ENCODE measurements at places on chromosomes 16 and 17. TPM values are rescaled to one million over a fixed set of nuclear protein-coding genes. Genes with fewer than 3 reads are reported as not detected.
A peak's percentile ranks its signal among the peaks of the same experiment; 100 is the strongest.

DNA sequence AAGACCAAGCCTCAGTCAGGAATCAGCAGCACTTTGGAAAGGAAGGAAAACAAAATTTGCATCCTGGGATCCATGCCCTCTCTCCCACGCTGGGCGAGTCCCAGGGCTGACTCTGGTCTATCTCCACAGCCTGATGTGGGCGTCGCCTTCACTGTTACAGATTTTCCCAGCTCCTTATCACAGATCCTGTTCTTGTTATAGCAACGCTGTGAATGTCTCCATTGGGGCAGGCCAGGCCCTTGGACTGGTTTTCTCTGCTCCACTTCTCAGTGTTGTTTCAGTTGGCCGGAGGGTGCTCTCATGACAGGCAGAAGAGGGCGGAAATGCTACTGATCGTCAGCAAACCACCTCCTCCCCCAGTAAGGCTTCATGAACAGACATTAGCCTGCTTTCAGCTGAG, 127.9 kb upstream of the CDH11 start:
- no peak overlapping the region for H3K27ac ChIP-seq
- no peaks in the 10 kb centered on the region for H3K36me3 ChIP-seq
- DNase-seq, result no peak
- H3K4me3 ChIP-seq, result no peak overlapping the region
- H3K27me3 ChIP-seq, result no peaks in the 10 kb centered on the region

DNA sequence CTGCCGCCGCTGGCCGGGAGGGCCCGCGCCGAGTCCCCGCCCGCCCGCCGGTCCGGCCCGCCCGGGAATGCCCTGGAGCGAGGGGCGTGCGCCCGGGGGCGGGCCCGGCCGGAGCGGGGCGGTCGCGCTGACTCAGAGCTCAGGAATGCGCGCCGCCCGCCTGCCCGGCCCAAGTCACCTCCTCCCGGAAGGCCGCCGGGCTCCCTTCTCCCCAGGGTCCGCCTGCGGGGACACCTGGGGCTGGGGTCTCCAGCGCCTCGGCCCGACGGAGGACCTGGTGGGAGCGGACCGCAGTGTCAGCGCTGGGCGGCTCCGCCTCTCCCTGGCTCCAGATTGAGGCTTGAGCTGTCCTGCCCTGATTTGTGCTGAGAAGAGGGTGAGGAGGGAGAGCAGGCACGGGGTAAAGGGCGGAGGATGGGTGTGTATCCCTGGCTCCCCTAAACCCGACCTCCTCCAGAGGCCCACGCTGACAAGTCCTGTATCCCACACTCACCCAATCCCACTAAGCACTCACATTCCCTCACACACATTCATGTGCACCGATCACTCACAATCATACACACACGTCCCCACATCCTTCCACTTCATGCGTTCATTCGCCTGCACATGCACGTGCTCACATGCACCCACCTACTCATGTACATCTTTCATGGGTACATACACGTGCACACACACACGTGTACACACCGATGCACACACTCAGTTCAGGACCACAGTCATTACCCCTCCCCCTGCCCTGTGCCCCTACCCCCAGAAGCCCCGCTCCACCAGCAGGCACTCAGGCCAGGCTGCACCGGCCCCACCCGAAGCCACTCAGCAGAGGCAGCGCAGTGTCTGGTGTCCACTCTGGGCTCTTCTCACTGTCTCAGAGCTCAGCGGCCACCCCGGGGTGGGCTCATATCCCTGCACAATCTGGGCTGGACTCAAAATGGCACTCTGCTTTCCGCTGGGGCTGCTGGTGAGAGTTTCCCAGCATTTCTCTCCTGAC, at the start of gene RHBDF1:
Gene RHBDF1 (minus strand): TSS at position 71 of the 988 bp plus-strand sequence. CDS start 7,616 bp downstream, outside the sequence.
- peak within 1 kb of the TSS; percentile 85 for H3K27ac ChIP-seq
- H3K4me1 ChIP-seq, result peaks cover 71% of the 10 kb centered on the region
- peak within 1 kb of the TSS; percentile 92 for H3K4me3 ChIP-seq
- peak; percentile 48 for DNase-seq

GRCh38 chr17:67244431-67245072, 444 bp downstream of the HELZ start:
- peaks cover 10% of the 10 kb centered on the region for H3K27me3 ChIP-seq
- peak overlapping the region; percentile 97 for H3K4me3 ChIP-seq
- H3K36me3 ChIP-seq, result no peaks in the 10 kb centered on the region
- peaks cover 22% of the 10 kb centered on the region for H3K4me1 ChIP-seq
- peak; percentile 12 for DNase-seq

GRCh38 chr17:3912827-3913226, 3.4 kb downstream of the P2RX1 start:
- H3K36me3 ChIP-seq, result no peaks in the 10 kb centered on the region
- peaks cover 8% of the 10 kb centered on the region for H3K4me1 ChIP-seq
- H3K27me3 ChIP-seq, result no peaks in the 10 kb centered on the region
- H3K4me3 ChIP-seq, result no peak overlapping the region
- H3K27ac ChIP-seq, result no peak overlapping the region
- no peak for DNase-seq

DNA sequence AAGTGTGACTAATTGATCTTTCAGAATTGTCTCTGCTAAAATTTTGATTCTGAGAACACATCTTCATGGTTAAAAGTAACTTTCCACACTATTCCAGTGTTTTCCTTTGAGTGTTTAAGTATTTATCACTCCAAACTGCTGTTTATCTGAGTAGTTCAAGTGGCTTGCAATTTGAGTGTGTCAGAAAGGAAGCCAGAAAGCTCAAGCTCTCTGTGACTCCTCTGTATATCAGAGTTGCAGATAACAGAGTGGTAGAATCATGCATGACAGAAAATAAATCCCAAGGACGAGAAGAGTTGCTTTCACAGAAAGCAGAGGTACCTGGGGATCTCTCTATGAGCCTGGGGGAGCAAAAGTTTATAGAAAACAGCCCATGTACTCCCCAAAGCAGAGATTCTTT, 130.0 kb downstream of the CYB561 start:
- no peaks in the 10 kb centered on the region for H3K4me1 ChIP-seq
- DNase-seq, result no peak
- H3K36me3 ChIP-seq, result peaks cover 15% of the 10 kb centered on the region
- no peak overlapping the region for H3K27ac ChIP-seq
- H3K4me3 ChIP-seq, result no peak overlapping the region
- H3K27me3 ChIP-seq, result no peaks in the 10 kb centered on the region

The KRT20 gene
- not detected for total RNA-seq

GRCh38 chr16:15054357-15055140, 1.3 kb downstream of the NTAN1 start:
- no peaks in the 10 kb centered on the region for H3K36me3 ChIP-seq
- H3K4me1 ChIP-seq, result peaks cover 17% of the 10 kb centered on the region
- H3K4me3 ChIP-seq, result peak overlapping the region; percentile 92
- DNase-seq, result no peak
- H3K27ac ChIP-seq, result peak overlapping the region; percentile 94
- no peaks in the 10 kb centered on the region for H3K27me3 ChIP-seq

- H3K27me3 ChIP-seq, result peaks cover 10% of the 10 kb centered on the region
- H3K36me3 ChIP-seq, result no peaks in the 10 kb centered on the region
- no peak overlapping the region for H3K4me3 ChIP-seq
- no peak overlapping the region for H3K27ac ChIP-seq
- no peak for DNase-seq
Observed at GRCh38 chr16:1157639-1158455, 4.9 kb downstream of the CACNA1H start.

The BICDL2 gene
- total RNA-seq, result not detected

The HS3ST3A1 gene
- total RNA-seq, result 15.0 TPM

GRCh38 chr16:50567651-50568050, 19.5 kb downstream of the NKD1 start:
- H3K4me1 ChIP-seq, result peaks cover 25% of the 10 kb centered on the region
- H3K4me3 ChIP-seq, result no peak overlapping the region
- DNase-seq, result no peak
- peaks cover 6% of the 10 kb centered on the region for H3K36me3 ChIP-seq

DNA sequence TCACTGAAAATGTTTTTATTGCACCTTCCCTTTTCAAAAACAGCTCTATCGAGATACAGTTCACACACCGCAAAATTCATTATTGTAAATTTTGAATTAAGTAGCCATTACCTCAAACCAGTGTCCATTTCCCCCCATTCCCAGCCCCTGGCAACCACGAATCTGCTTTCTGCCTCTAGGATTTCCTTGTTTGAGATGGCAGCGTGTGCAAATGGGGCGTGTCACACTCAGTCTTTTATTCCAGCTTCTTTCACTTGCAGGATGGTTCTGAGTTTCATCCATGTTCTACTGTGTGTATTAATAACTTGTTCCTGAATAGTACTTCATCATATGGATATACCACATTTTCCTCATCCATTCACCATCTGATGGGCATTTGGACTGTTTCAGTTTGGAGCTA, 14.8 kb downstream of the ACSF3 start:
- DNase-seq, result no peak
- H3K36me3 ChIP-seq, result peaks cover 7% of the 10 kb centered on the region
- no peak overlapping the region for H3K27ac ChIP-seq
- no peaks in the 10 kb centered on the region for H3K27me3 ChIP-seq
- H3K4me1 ChIP-seq, result no peaks in the 10 kb centered on the region

DNA sequence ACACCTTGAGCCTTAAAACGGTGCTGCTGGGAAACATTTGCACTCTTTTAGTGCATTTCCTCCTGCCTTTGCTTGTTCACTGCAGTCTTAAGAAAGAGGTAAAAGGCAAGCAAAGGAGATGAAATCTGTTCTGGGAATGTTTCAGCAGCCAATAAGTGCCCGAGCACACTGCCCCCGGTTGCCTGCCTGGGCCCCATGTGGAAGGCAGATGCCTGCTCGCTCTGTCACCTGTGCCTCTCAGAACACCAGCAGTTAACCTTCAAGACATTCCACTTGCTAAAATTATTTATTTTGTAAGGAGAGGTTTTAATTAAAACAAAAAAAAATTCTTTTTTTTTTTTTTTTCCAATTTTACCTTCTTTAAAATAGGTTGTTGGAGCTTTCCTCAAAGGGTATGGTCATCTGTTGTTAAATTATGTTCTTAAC, 4.4 kb downstream of the SOX9 start:
- peaks cover 41% of the 10 kb centered on the region for H3K4me1 ChIP-seq
- no peak for DNase-seq
- peaks cover 15% of the 10 kb centered on the region for H3K27me3 ChIP-seq
- peaks cover 15% of the 10 kb centered on the region for H3K36me3 ChIP-seq
- H3K4me3 ChIP-seq, result peak overlapping the region; percentile 31
- H3K27ac ChIP-seq, result no peak overlapping the region

The EPOP gene
- 13.0 TPM for total RNA-seq

DNA sequence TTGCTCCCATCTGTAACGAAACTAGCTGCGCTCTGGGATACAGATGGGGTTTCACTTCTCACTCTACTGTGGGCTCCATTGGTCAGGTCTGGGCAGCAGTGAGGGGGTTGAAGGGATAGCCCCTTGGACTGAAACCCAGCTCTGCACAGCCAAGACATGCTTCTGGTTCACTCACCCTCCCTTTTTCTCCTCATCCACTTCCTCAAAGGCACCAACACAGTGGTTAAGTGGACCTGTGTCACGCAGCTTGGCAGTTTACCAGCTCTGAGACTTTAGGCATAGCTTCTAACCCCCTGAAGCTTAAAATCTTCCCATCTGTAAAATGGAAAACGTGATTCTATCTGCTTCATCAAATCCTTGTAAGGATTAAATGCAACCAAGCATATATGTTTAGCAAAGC, 11.5 kb upstream of the KRT38 start:
- peaks cover 4% of the 10 kb centered on the region for H3K36me3 ChIP-seq
- H3K4me3 ChIP-seq, result no peak overlapping the region
- no peak for DNase-seq
- H3K4me1 ChIP-seq, result no peaks in the 10 kb centered on the region
- no peak overlapping the region for H3K27ac ChIP-seq

DNA sequence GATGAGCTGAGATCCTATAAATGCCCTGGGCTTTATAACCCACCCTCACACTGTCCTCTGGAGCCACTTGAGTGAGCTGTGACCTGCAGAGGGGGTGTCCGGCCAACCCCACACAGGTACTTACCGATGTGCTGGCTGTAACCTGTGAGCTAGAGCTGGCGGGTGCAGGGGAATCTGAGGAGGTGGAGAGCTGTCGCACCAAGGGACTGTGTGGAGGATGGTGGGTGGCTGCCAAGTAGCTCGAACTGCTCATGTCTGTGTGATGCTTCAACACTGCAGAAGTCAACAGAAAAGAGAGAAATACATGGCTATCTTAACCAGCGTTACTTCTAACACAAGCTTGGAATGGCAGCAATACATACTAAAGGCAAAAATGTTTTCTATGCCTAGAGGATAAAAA, 39.4 kb downstream of the STH start:
- DNase-seq, result no peak
- peaks cover 18% of the 10 kb centered on the region for H3K36me3 ChIP-seq
- no peaks in the 10 kb centered on the region for H3K27me3 ChIP-seq
- no peak overlapping the region for H3K4me3 ChIP-seq
- peaks cover 7% of the 10 kb centered on the region for H3K4me1 ChIP-seq
- no peak overlapping the region for H3K27ac ChIP-seq

- peaks cover 34% of the 10 kb centered on the region for H3K36me3 ChIP-seq
- no peaks in the 10 kb centered on the region for H3K4me1 ChIP-seq
- H3K4me3 ChIP-seq, result no peak overlapping the region
Observed at GRCh38 chr17:62017496-62017895, 47.6 kb downstream of the MED13 start.

DNA sequence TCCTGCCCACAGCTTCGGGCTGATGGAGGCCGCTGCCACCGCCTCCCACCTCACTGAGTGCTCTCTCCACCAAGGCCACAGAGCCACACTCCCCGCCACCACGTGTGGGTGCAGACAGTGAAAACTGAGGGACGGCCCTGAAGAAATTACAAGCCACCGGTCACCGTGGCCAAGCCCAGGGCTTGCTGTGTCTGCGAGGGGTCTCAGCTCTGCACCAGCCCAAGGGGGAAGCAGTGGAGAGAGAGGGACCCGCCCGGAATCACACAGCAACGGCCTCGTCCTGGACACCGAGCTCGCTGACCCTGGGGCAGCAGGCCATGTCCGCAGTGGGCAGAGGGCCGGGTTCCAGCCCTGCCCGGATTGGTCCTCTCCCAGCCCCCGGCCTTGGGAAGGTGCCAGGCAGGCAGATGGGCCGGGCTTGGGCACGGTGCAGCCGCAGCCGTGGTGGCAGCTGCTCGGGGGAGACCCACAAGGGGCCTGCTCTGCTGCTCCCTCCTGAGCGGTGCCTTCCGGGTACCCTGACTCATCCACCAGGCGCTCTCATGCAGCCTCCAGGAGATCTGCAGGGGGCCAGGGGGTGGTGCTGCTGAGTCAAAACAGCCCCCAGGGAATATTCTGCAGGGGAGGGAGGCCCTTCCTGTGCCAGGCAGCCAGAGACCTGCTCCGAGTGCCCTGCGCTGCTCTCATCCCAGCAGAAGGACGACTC, 52.0 kb downstream of the CBFA2T3 start:
- no peaks in the 10 kb centered on the region for H3K36me3 ChIP-seq
- DNase-seq, result no peak
- H3K27ac ChIP-seq, result no peak overlapping the region
- H3K4me1 ChIP-seq, result no peaks in the 10 kb centered on the region
- peaks cover 2% of the 10 kb centered on the region for H3K27me3 ChIP-seq

- no peaks in the 10 kb centered on the region for H3K27me3 ChIP-seq
- peaks cover 22% of the 10 kb centered on the region for H3K4me1 ChIP-seq
- peaks cover 15% of the 10 kb centered on the region for H3K36me3 ChIP-seq
Observed at GRCh38 chr17:57697891-57698711, 47.0 kb downstream of the CCDC182 start.

- no peak for DNase-seq
- H3K4me3 ChIP-seq, result peak overlapping the region; percentile 98
- no peak overlapping the region for H3K27ac ChIP-seq
- H3K36me3 ChIP-seq, result no peaks in the 10 kb centered on the region
- H3K27me3 ChIP-seq, result peaks cover 54% of the 10 kb centered on the region
Observed at GRCh38 chr17:7218166-7218565, 1.5 kb downstream of the DLG4 start.

Measured in neural crest cell (in vitro differentiated cells).